ENCODE measurements at places on chromosomes 5 and 9.

DNA sequence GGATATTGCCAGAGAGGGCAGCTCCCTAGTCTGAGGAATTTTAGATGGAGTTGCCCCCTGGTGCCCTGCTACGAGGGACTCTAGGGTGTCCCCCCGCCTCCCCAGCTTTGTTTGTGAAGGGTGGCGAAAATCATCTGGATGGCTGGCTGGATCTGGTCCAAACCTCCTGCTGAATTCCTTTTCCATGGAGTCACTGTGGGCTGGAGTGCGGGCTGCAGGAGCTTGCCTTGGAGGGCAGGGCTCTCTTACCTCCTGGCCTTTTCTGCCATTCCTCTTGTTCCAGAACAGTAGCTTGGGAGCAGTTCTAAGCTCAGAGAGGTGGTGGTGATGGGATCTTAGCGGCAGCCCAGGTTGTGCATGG is 2.1 kb downstream of the SYNPO start:
- no peak for DNase-seq

GRCh38 chr5:7678030-7678429 is 172.9 kb downstream of the CFAP90 start:
- DNase-seq: no peak

GRCh38 chr5:9919306-9920030 is 289.3 kb upstream of the TAS2R1 start:
- no peak for DNase-seq

DNA sequence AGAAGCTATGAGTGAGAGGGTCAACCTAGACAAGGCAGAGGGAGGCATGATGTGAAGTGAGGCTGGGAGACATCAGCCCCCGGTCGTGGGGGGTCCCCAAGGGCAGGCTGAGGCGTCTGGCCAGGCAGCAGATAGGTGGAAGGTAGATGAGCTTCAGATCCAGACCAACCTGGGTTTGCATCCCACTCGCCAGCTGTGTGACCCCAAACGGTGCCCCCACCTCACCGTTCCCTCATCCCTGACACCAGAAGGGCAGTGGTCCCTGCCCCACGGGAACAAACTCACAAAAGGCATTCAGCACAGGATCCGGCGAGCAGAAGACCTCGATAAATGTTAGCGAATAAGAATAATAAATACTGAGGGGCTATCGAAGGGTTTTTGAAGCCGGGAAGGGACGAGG is 27.5 kb upstream of the LMX1B start:
- DNase-seq: no peak

DNA sequence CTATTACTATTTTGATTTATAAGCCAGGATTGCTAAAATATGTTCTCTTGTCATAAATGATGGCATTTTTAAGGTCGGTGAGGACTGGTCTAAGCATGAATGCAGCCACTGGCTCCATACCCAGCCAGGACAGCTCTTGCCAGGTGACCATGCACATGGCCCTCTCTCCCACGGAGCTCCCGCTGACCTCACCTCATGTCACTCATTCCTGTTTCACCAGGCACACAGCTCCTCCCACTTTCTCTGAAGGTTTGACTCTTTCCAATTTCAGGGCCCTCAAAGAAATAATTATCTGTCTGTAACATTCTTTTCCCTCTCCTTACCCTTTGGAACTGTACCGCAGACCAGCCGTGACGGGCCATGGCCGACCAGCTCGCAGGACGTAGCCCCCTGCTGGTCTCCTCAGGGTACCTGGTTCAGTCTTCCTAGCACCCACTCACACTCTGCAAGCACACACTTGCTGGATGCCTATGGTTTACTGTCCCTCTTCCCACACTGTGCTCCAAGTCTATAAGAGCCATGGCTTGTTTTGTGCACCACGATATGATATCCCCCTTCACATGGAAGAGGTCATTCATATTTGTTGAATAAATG is 72.5 kb downstream of the LIFR start:
- no peak for DNase-seq

DNA sequence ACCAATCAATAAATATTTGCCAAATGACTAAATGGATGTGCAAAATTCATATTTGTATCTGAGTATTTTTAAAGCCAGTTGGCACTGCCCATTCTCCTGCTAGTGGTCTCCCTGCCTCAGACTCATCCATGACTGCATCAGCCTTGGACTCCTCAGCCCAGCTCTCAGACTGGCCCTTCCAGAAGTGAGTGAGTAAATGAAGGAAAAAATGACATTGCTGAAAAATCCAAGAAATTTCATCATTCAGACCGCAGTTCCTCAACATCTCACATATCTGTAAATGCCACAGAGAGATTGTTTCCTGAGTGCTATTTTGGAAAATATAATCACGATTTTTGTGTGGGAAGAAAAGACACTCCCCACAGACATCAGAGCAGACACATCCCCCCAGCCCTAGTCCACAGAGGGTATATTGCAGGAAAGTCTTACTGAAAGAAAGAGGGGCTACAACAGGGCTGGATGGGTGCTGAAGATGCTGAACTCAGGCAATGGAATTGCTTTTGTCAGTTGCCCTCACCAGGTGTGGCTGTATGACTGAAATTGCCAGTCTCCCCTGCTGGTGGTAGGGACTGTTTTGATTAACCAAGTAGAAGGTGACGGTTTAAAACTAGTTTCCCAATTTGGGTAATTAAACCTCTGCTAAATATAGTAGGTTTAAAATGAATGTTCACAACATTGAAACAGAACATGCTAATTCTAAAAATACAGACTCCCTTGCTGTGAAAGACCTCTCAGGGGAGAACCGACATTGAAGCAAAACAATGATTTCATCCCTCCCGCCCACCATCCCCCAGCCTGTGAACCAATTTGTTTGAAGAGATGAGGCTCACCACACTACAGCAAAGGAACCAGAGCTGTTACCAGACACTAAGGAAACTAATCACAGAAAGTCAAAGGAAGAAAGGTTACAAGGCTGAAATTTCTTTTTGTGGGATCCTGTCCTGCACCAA is 158.8 kb downstream of the DEPDC1B start:
- no peak for DNase-seq

- DNase-seq: no peak
These were observed 171.8 kb upstream of the PITX1 start for GRCh38 chr5:135205632-135206349.

DNA sequence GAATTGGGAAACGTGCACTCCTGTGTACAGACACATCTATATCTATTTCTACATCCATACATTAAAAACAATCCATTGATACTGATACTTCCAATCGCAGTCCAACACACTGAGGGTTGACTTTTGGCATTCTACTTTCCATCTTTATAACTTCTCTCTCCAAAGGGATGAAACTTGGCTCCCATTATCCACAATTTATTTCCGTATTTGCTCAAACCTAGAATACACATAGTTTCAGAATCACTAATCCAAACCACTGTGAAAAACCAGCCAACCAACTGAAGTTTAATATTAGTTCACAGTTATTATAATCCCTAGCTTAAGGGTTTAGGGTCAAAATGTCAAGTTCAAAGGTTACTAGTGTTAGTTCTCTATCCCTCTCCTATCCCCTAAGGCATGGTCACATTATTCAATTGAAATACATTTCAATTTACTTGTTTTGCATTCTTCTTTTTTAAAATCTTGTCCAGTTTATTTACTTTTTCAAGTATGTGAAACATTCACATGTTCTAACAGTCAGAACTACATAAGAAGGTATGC is 156.5 kb downstream of the MED27 start:
- DNase-seq: no peak

DNA sequence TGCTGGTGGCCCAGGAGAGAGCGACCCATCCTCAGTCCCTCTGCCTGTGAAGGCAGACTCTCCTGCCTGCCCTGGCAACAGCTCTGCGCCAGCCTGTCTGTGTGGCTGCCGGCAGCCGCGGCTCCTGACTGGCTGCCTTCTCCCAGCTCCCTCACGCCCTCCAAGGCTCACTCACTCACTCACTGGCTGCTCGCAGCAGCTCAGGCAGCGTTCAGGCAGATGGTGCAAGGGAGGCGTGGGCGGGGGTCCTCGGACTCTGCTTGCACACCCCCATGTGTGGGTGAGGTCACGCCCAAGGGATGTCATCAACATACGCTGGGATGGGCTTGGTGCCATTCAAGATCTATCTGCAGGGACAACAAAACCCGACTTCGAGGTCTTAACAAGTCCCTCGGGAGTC is 66.7 kb downstream of the DAB2IP start:
- no peak for DNase-seq

DNA sequence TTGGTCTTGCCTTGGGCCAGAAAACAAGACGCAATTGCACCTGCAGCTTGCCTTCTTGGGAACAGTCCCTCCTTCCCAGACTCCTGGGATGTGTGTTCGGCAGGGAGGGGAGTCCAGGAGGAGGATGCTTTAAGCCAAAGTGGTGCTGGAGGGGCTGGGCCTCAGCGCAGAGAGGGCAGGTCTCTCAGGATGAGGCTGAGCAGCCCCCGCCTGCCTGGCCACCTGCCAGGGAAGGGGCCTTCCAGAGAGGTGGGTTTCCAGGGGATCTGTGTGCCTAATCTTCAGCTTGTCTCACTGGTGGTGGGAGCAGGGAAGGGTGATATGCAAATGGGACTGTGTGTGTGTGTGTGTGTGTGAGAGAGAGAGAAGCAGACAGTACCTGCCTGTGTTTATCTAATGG is 105.2 kb downstream of the ENTREP1 start:
- no peak for DNase-seq

DNA sequence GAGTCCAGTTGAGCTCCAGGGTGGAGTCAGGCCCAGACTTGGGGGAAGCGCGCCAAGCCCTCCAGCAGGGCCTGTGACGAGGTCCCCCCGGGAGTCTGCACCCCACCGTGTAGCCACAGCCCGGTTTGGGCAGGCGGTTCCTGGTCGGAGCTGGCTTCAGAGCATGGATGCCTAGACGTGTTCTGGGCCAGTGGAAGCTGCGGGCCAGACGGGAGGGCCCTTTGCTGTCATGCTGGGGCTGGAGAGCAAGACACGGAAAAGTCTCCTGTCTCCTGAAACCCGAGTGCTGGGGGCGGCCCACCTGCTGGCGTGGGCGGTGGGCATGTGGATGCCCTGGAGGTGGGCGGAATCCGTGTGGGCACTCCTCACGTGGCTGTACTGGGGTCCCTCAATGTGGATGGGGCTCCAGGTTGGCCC is 1.9 kb downstream of the GPSM1 start:
- DNase-seq: no peak

DNA sequence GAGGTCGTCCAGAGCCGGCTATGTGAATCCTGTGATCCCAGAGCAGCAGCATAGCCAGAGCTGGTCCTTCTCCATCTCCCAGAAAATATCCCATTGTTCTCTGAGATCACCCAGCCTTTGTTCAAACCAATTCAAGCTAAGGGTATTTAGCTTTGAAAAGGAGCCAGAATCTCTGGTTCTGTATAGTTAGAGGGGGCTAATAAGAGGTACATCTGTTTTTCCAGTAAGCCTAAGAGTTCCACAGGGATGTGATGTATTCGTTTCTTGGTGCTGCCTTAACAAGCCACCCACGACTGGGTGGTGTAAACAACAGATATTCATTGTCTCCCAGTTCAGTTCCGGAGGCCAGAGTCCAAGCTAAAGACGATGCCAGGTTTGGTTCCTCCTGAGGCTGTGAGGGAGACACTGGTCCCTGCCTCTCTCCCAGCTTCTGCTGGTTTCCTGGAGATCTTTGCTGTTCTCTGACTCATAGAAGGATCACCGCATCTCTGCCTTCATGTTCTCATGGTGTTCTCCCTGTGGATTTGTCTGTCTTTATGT is 344.8 kb downstream of the MTRR start:
- DNase-seq: no peak

DNA sequence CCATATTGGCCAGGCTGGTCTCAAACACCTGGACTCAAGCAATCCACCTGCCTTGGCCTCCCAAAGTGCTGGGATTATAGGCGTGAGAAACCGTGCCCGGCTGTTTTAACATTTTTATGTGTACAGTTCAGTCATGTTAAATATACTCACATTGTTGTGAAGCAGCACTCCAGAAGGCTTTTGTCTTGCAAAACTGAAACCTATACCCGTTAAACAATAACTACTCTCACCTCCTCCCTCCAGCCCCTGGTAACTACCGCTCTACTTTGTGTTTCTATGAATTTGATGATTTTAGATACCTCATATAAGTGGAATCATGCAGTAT is 23.1 kb upstream of the SHB start:
- DNase-seq: no peak

DNA sequence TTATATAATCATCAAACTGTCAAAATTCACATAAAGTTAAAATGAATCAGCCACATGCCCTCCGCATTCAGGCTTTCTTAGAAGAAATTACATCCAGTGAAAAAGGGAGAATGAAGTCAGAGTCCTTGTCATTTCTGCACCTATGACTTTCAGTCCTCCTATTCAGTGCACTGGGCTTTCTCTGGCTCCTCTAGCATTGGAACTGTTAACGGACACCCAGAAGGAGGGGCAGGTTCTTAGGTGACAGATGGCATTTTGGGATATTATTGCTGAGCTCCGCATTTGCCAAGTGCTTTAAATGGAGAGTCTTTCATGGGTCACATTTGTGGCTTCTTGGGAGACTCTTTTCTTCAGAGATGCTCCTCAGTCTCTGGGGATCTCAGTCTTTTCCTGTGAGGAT is 40.0 kb downstream of the ADAMTS19 start:
- no peak for DNase-seq

DNA sequence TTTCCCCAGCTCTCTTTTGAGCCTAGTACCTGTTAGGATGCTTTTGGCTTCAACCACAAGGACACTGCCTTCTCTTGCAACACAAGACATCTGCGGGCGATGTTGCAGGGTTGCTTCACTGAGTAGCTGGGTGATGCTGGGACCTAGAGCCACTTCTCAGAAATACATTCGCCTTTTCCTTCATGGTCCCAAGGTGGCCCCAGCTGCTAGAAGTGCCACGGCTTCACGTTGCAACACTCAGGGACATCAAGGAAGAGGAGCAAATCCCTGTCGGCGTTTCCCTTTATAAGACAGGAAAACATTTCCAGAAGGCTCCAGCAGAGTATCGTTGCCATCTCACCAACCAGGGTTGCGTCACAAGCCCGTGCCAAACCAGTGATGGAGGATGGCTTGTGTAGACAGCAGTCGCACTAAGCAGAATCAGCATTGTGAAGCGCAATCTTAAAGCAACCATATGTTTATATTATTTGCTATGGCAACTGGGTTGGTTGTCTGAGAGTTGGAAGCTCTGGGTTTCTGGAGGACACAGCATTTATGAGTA is 62.7 kb downstream of the ANKRD33B start:
- DNase-seq: no peak

GRCh38 chr5:41772785-41773442 is 97.3 kb downstream of the OXCT1 start:
- DNase-seq: no peak

GRCh38 chr9:2809692-2810419 is 34.0 kb downstream of the PUM3 start:
- DNase-seq: no peak

DNA sequence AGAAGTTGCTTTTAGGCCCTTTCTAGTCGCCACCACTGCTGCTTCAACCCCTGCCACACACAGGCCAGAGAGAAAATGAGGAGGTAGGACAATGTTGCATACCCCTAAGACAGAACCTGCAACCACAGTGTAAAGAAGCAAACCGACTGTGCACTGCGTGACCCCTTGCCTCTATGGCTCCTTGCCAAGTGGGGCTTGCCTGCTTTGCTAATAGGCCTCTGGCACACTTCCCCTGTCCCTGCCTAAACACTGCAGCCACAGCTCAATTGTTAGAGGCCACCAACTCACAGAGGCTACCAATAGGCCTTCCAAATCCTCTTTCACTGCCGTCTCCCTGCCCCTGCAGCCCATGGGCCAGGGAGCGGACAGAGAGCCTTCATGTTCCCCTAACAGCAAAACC is 280.1 kb downstream of the CDH10 start:
- DNase-seq: no peak
